GM03348 (cell line): ENCODE measurements at places on chromosomes 7 and 10.

DNA sequence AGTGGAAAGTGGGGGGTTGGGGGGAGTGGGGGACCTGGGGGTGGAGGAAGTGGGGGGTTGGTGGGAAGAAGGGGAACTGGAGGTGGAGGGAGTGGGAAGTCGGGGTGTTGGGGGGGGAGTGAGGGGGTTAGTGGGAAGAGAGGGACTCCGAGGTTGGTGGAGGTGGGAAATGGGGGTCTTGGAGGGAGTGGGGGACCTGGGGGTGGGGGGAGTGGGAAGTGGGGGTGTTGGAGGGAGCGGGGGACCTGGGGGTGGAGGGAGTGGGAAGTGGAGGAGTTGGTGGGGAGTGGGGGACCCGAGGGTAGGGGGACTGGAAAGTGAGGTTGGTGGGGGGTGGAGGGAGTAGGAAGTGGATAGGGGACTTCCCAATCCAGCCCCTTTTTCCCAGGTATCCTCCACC is 906 bp upstream of the MMD2 start:
- no peak for DNase-seq

GRCh38 chr7:46230298-46230989 is 309.4 kb upstream of the IGFBP3 start:
- DNase-seq, result no peak

GRCh38 chr10:102222797-102223196 is 3.3 kb upstream of the ELOVL3 start:
- no peak for DNase-seq

DNA sequence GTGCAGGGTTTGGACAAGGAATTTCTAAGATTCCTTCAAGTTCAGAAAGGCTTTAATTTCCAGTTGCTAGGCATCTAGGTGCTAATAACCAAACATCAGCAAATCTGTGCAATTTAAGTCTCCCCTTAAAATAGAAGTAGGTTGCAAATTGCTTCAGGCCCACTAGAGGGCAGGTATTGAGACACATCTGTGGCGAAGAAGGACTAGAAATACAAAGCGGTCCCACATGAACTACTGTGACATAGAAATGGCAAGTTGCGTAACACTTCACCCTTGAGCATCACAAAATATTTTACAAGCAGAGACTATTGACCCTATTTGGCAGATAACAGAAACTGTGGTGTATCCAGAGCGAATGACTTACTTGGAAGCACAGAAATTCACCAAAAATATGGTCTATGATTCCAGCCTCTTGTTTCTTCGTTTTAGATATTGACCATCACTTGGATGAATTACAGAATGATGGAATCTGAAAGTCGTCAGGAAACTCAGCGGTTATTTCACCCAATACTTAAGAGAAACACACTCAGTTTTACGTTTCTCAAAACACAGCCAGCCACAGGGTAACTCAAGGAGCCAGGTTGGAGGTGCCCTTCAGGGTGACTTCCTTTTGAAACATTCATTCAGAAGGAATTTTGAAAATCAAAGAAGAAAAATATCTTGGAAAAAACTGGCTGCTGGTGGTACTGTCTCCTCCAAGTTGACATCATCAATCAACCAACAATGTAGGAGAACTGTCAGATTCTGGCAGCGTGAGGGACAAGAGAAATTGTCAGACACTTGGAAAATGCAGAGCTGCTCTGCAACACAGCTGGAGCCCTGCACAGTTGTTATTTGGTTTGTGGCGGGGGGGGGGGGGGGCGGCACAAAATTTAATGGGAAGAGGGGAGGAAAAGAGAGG is 256.3 kb upstream of the MINDY3 start:
- DNase-seq, result peak; percentile 20

DNA sequence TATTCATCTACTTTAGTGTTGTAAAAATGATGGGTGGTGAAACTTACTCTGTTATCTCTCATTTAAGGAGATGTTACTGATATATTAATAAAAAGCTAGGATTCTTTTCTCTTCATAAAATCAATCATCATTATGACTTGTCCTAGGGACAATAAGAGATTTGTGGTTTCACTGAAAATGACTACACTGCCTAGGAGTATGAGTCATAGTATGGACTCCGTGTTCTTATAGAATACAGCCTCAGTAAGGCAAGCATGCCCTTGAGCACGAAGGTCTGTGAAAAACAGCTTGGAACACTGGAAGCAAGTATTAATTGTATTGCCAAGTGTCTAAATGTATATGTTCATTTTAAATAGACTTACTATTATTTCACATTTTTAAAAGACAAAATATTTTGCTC is 749.2 kb upstream of the PCDH15 start:
- no peak for DNase-seq

DNA sequence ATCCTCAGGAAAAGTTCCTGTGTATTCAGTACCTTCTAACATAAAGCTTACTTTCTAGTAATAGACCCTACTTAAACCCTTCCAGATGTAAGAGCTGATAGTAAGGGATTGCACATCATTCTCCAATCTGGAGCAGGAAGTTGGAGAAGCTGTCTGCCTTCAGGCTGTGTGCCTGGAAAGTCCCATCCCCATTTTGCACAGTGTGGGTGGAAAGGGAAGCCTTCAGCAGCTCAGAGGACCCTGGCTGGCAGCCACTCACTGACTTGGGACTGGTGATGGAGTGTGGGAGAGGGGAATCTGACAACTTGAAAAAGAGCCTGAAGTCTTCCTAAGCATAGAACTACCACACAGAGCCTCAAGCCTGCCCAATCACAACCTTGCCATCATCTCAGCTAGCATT is 164.1 kb upstream of the ADO start:
- DNase-seq, result peak; percentile 42

DNA sequence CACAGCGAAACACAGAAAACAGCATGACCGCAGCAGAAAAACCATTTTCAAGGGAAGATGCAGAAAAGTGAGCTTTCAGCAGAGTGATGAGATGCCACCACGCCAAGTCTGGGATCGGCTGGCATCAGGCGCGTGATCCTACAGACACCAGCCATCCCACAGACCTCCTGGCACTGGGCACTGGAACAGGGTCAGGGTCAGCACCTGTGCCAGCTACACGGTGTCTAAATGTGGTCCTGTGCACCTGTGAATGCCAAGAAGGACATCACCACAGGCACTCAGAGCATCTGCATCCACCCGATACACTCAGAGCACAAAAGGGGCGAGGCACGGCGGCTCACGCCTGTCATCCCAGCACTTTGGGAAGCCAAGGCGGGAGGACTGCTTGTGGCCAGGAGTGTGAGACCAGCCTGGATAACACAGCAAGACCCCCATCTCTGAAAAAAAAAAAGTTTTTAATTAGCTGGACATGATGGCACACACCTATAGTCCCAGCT is 31.5 kb downstream of the STK32C start:
- DNase-seq, result no peak

GRCh38 chr10:69014171-69014570 is 25.6 kb downstream of the KIFBP start:
- no peak for DNase-seq

DNA sequence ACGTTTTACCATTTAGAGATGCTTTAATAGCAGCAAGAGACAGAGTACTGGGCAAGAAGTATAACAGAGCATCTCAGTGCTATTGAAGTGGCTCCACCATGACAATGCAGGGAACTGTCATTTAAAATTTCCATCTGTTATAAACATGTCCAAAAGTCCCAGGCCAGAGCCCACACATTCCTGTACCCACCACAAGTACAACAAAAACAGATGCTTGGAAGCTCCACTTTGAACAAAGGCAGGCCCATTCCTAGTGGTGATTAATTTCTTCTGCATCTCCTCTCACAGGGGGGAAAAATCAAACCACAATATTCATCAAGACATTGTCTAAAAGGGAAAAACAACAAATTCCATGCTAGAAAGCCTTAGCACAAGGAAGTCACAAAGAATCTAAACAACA is 627.9 kb downstream of the PARD3 start:
- DNase-seq, result peak; percentile 79

DNA sequence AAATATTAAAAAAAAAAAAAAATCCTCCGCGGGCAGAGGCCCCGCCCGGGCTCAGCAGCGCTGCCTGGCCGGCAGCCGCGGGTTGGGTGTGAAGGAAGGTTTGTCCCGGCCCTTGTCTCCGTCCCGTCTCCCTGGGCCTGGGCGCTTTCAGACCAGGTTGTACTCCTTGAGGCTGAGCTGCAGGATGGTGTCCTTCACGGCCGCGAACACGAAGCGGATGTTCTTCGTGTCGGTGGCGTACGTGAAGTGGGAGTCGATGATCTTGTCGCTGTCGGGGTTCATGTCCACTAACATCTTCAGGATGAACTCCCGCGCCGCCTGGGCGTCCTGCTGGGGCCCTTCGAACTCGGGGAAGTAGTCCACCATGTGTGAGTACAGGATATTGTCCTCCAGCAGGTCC is 123.7 kb upstream of the KCTD7 start:
- peak; percentile 4 for DNase-seq

- no peak for DNase-seq
Measured at GRCh38 chr7:94080551-94080950, 76.4 kb upstream of the BET1 start.

GRCh38 chr7:47218378-47219176 is 363.3 kb downstream of the TNS3 start:
- DNase-seq, result peak; percentile 85

GRCh38 chr10:36840788-36841187 is 284.6 kb upstream of the ANKRD30A start:
- DNase-seq, result no peak

DNA sequence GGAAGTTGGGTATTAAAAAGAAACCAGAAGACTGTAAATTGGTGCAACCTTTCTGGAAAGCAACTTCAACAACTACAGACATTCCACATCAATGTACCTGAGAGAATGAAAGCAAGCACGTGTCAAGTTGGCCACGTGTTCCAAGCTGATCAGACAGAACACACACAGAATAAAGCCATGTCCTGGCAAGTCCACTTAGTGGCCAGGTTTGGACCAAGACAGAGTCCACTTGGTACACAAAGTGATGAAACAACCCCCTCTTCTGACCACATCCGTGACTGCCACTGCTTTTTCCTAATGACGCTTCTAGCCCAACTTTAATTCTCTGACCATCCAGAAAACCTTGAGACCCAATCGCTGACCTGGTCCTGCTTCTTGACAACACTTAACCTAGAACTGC is 109.4 kb downstream of the ABLIM1 start:
- peak; percentile 50 for DNase-seq

GRCh38 chr10:24858288-24859270 is 93.8 kb downstream of the PRTFDC1 start:
- DNase-seq, result peak; percentile 28

GRCh38 chr10:113947184-113948041 is 93.0 kb downstream of the NHLRC2 start:
- DNase-seq, result no peak

DNA sequence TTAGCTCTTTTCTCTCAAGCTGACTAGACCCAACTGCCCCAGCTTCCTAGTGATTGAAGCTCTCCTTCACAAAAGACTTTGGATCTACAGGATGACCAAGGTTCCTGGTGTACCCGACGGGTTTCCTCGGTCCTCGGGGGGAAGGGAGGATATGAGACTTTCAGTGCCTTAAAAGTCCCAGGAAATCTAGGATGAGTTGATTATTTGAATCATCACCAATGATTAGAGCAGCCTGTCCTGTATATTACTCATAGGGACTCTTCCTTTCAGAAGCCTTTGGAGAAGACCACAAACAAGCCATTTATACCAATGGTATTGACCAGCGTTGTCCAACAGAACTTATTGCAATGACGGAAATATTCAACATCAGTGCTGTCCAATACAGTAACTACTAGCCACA is 6.1 kb upstream of the ACTA2 start:
- peak; percentile 21 for DNase-seq
